ENCODE measurements at places on chromosomes 13 and 19.
A peak's percentile ranks its signal among the peaks of the same experiment; 100 is the strongest.

DNA sequence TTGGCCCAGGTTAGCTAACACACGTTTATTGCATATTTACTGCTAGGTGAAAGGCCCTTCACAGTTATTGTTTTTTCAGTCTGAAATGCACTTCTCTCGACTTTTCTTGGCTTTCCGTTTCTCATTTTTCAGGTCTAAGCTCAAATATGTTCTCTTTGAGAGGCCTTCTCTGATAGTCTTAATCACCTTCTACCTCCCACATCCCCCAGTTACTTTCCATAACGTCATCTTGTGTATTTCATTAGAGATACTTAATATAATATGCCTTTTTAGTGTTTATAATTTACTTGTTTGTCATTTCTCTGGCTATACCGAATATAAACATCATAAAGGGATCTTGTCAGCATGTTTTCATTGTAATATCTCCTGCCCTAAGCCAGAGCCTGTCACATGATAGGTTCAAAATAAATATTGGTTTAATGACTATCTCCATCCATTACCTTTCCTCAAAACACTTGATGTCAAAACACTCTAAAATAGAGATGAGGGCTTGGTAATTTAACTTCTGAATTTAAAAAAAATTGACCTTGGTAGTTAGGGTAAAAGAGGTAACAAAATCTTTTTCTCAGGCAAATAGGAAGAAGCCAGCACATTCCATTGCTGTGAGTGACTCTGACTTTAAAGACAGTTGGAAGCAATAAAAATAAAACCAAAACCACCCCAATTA lies 168.6 kb upstream of the RFC3 start:
- DNase-seq = no peak

DNA sequence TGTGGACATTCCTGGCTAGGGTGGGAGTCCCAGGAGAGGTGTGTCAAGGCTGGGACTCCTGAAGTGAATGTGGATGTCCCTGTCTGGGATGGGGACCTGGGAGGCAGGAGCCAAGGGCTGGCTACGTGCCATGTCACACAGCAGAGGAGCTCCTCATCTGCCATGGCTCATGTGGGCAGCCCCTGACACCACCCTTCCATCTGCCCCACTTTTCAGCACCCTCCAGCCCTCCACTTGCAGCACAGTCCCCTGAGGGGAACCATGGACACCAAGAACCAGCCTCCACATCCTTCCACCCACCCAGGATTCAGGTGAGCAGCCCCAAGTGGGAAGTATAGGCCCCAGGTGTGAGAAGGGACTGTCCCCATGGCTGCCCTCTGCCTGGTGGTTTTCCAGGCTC lies 1.7 kb downstream of the ZNF446 start:
- no peak for DNase-seq

DNA sequence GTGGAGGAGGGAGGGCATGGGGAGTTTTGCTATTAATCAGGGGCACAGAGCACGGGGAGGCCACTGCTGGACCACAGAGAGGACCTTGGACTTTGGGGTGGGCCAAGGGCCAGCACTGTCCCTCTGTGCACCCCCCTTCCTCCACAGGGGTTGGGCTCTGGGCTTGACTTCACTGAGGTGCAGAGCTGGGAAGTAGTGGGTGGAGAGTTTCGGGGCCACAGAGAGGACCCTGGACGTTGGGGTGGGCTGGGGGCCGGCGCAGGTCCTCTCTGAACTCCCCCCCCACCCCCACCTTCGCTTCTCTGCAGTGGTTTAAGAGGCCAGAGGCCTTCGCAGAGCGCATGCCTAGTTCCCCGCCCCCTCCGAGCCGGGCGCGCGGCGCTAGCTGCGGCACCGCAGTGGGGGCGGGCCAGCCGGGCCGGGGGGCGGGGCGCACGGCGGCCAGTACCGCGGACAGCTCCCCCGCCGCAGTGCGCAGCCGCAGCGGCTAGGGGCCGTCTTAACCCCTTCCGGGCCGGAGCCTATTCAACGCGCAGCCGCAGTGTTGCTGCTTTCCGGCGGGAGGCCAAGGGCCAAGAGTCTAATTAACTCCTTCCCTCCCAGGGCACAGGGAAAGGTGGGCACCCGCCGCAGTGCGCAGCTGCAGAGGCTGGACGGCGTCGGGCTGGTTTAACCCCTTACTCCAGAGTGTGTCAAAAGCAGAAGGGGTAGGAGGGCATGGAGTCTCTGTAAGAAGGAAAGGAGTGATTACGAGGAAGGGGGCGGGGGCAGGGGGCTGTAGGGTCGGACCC lies 3.7 kb downstream of the KCNC3 start:
- DNase-seq = peak; percentile 64

- no peak for DNase-seq
Measured at GRCh38 chr13:89502286-89502685, 1831.1 kb downstream of the SLITRK5 start.

- DNase-seq = peak; percentile 71
Measured at GRCh38 chr19:13623716-13624710, 117.7 kb upstream of the CACNA1A start.

DNA sequence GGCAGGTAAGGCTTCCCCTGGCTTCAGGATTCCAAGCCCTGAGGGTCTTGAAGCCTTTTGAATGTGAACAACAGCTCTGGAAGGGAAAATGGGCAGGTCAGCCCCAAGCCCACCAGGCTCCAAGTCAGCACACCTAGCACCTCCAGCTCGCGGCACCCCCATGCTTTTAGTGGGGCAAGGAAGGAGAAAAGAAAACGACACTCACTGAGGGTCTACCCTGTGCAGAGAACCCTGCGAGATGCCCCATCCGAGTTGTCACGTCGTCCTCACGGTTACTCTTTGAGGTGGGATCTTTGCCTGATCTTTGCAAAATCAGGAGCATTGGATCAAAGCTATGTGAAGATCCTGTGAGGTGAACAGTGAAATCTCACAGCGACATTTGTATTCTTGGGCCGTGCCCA lies 5.7 kb upstream of the F10 start:
- DNase-seq = no peak

DNA sequence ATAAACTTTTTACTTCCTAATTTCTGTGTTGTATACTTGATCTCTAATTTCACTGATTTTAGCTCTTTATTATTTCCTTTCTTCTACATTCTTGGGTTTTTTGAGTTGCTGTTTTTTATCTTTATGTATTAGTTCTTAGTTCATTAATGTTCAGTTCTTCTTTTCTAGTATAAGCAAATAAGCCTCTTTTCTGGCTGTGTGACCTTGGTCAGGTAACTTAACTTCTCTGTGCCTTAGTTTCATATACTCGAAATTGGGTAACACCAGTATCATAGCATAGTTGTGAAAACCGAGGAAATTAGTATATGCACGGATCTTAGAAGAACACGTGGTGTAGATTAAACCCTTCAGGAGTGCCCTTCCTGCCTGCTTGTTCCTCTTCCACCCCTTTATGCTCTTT lies 130.2 kb upstream of the C1QTNF9B start:
- DNase-seq = no peak

DNA sequence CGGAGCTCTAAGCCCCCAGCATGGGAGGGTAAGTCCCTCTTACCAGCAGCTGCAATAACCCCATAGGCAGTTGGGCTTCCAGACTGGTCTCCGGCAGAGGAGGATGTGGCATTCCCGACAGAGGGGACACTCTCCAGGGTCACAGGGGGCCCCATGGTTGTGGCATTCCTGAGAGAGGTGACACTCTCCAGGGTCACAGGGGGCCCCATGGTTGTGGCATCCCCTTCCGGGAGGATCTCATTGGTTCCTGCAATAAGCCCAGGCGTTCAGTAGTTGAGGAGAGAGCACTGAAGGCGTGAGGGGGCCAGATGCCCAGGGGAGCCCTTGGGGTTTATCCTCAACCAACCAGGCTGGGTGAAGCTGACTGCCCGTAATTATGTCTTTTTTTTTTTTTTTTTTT lies 5.4 kb downstream of the CD320 start:
- DNase-seq = peak; percentile 84

DNA sequence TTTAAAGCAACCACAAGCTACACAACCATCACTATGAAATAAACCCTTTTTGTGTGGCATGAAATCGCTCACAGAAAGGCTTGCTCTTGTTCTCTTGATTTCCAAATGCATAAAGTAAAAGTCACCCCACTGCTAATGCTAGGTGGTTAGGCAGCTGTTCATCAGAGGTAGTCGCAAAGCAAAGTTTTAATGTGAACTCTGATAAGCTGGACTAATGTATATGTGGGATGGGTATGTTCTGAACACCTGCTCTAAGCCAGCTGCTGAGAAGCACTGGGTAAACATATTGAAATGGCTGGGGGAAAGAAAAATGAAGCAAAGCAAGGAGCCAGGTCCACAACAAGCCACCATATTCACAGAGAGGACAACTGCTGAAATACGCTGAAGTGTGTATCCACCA lies 142.3 kb downstream of the KLF12 start:
- peak; percentile 30 for DNase-seq

DNA sequence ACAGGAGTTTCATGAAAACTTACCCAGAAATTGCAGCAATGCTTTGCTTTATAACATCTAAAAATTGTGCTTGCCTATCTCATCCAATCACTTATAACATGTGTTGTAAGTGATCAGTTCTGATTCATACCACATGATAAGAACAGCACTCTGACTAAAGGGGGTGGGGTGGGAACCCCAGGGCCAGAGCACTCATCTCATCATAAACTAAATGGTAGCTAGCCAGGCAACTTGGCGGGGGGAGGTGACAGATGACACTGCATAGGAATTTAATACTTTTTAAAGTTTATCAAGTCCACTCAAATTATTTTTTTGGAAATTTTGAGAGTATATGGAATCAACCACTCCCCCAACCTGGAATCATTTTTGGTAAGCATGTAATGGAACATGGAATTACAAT lies 42.1 kb downstream of the FOXO1 start:
- DNase-seq = no peak

GRCh38 chr13:55534306-55534705 lies 1606.4 kb upstream of the PRR20A start:
- no peak for DNase-seq

Measured in NCI-H524 (cell line).